ENCODE measurements at places on chromosomes 1 and 21. TPM values are rescaled to one million over a fixed set of nuclear protein-coding genes. Genes with fewer than 3 reads are reported as not detected.

DNA sequence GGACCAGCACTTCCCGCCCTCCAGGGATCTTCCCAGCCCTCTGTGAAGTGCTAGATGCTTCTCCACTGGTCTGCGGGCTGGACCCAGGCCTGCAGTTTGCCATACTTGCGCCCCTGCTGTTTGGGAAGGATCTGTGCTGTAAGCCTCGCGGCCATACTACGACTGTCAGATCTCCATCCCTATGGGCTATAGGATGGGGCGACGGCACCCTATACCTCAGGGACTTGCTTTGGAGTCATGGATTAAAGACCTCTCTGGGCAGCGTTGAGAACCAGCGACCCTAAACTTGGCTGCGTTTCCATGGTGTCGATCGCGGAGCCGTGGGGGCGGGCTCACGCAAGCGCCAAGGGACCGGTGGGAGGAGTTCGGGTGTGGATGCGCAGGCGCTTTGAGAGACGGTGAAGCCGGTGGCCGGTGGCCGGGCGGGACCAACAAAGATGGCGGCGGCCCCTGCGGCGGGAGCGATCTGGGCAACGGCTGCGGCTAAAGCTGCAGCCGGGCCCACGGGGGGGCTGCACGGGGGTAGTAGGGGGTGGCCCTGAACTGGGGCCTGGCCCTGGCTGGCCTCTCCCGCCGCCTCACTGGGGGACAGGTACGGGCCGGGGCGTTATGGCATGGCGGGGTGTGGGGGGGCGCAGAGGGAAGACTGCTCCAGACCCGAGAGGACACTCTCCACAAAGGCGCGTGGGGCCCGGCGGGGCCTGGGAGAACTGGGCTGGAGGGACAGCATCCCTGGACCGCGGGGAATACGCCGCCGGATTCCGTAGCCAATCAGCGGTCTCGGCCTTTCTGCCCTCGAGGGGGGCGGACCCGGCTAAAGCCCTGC, at the start of gene USP21:
Gene USP21 (plus strand): TSS at position 414 of the 826 bp plus-strand sequence. CDS start 1,141 bp downstream, outside the sequence.
- peak; percentile 96 for DNase-seq

- no peak for DNase-seq
Observed at GRCh38 chr1:93958032-93958725, 48.9 kb upstream of the GCLM start.

GRCh38 chr21:29557200-29557599, 258.5 kb downstream of the BACH1 start:
- no peak for DNase-seq

DNA sequence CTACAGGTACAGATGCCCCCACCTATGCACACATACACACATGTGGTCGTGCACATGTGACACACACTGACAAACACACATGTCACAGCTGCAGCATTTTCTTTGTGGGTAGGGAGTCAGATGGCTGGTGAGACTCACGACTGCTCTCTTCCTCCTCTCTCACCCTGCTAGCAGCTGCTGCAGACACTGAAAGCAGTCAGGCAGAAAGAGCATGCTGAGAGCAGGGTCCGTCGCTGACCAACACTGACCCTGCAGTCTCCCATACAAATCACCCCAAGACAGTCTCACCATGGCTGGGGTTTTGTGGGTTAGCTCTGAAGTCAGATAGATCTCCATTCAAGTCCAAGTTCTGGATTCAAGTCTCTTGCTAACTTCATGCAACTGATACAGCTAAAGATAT, 188.3 kb downstream of the ASTN1 start:
- no peak for DNase-seq

The TSPAN2 gene
- total RNA-seq = 1.3 TPM

The CHRNB2 gene
- 0.83 TPM for total RNA-seq

GRCh38 chr1:155912056-155912536, 947 bp upstream of the RIT1 start:
- DNase-seq = no peak

GRCh38 chr1:234533975-234534876, 55.2 kb upstream of the TARBP1 start:
- DNase-seq = peak; percentile 98

GRCh38 chr1:23424293-23425192, at the start of gene TCEA3:
Gene TCEA3, minus strand, starts transcription at chr1:23424748. Its CDS starts 115 bp downstream, at chr1:23424633.
- DNase-seq = no peak

DNA sequence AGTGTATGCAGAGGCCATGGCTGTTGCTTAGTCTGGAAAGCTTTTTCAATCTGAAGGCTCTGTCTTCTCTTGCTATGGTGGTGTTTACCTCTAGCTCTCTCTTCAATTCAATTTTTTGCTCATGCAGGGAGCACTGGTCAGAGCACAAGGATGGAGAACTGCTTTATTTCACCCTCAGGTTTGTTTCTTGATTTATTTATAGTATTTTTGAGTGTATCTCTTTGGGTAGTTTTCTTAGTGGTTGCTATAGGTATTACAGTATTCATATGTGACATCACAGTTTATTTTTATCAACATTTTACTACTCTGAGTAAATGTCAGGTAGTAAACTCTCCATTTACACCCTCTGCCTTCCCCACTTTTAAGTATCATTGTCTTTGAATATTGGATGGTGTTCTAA, 147.9 kb downstream of the RASAL2 start:
- DNase-seq = no peak
